ENCODE measurements at places on chromosomes 1 and 21.

- ATAC-seq, result no peak
These were observed 37.7 kb downstream of the SYCP1 start for GRCh38 chr1:114892194-114892918.

- ATAC-seq, result no peak
These were observed 31.2 kb downstream of the KCNK2 start for GRCh38 chr1:215113776-215114153.

- no peak for ATAC-seq
These were observed 144.9 kb downstream of the FCRL5 start for GRCh38 chr1:157407367-157407766.

DNA sequence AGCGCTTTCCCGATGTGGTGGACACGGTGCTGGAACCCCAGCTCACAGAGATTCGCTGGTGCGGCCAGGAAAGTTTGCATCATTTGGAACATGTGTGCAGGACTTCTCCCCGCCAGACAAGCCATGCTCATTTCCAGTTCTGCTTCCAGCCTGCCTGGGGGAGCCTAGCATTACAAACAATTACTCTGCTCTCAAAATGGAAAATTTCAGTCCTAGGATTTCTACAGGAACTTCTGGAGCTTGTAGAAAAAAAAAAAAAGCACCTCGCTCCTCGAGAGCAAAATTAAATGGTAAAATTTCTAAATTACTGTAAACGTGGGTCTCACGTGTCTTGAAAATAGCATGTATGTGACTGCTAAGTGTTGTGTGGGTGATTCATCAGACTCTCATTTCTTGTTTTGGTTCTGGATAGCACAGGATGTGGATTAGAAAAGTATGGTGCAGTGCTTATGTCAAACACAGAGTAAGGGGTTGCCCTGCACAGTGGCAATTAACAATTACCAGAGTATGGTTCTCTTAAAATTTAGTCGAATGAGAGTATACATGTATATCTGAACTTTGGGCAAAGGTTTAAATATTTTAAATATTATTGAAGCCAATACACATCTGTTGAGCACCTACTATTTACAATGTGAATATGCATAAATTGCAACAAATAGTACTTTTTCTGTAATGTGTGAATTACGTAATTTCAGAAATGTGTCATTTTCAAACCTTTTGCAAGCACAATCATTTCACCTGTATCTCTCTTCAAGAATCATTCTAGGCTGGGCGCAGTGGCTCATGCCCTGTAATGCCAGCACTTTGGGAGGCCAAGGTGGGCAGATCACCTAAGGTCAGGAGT is 61.8 kb upstream of the PTGFRN start:
- ATAC-seq, result peak; percentile 99

DNA sequence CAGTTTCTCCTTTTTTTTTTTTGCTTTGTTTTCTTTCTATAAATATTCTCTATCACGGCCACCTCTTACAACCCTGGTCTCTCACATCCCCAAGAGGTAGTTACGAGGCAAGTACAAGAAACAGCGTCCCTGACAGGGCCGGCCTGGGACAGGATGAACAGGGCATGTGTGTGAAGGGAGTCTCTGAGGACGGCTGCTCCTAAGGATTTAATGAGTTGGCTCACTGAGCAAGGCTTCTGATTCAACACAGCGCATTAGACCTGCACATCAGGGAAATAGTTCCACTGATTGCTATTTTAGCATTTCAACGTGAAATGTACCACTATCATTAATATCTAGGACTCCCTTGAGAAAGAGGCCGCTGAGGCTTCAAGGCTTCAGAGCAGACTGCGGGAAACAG is 54.0 kb downstream of the NTPCR start:
- ATAC-seq, result no peak

DNA sequence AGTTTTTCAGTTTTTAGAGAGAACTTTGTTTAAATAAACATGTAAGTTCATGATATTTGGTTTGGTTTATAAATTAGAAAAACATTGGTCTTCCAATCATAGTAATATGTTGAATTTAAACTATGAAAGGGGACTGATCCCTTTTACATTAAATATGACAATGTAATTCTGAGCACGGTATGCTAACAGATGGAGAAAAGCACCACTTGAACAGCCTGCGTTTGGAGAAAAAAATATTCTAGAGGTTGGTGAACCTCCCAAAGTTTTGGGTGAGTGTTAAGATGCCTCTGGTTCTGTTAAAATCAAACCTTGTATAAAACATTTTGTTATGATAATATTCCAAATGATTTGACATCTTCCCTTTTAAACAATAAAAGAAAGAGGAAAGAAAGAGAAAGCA is 123.9 kb downstream of the SDCCAG8 start:
- no peak for ATAC-seq

DNA sequence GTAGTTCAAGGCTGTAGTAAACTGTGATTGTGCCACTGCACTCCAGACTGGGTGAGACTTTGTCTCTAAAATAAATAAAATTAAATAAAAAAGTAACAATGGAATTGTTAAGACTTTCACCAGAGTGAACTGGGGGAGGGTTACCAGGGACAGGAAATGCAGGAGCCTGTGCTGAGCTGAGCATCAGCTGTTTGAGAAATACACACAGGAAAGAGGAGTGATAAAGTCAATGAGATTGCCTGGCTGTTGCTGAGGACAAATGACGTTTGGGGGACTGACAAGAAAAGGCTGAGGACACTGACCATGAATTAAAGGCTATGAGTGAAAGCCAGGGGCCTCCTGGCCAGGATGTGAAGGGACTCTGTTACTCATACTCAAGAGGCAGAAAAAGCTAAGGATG is 226.3 kb downstream of the SETD4 start:
- no peak for ATAC-seq

DNA sequence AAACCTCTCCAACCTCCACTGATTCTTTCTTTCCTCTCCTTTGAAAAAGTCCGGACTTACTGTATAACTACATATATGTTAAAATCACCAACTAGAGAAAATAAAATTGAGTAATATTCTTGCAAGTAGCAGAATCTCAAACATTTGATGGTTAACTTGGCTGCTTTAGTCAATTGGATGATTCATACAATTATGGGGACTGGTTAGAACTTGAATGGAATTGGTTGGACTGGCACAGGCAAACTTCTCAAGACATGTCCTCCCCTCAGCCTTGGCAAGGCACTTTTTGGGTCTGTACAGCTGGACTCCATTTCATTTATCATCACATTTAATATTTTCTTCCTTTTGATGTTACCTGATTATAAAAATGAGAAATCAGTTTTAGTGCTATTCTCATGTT is 6.5 kb downstream of the WLS start:
- ATAC-seq, result no peak

DNA sequence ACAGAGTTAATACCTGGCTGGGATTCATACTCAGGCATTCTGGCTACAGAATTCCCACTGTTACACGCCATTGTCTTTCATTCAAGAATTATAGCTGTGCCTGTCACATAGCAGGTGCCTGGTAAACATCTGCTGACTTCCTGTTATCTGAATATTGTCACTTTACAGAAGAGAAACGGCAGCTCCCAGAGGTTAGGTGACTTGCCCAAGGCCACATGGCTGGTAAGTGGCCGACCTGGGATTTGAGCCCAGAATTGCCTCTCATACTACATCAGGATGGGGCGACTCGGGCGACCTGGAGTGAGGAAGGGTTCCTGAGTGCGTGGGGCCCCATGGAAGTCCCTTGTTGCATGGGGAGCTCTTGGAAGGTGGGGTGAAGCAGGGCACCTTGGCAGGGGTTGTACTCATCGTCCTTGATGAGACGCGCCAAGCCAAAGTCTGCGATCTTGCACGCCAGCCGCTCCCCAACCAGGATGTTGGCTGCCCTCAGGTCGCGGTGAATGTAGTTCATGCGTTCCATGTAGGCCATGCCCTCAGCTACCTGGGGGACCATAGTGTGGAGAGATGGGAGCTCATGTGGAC is 10.2 kb upstream of the AHDC1 start:
- ATAC-seq, result no peak

GRCh38 chr1:29043274-29043965 is 80.3 kb downstream of the TMEM200B start:
- ATAC-seq, result no peak

DNA sequence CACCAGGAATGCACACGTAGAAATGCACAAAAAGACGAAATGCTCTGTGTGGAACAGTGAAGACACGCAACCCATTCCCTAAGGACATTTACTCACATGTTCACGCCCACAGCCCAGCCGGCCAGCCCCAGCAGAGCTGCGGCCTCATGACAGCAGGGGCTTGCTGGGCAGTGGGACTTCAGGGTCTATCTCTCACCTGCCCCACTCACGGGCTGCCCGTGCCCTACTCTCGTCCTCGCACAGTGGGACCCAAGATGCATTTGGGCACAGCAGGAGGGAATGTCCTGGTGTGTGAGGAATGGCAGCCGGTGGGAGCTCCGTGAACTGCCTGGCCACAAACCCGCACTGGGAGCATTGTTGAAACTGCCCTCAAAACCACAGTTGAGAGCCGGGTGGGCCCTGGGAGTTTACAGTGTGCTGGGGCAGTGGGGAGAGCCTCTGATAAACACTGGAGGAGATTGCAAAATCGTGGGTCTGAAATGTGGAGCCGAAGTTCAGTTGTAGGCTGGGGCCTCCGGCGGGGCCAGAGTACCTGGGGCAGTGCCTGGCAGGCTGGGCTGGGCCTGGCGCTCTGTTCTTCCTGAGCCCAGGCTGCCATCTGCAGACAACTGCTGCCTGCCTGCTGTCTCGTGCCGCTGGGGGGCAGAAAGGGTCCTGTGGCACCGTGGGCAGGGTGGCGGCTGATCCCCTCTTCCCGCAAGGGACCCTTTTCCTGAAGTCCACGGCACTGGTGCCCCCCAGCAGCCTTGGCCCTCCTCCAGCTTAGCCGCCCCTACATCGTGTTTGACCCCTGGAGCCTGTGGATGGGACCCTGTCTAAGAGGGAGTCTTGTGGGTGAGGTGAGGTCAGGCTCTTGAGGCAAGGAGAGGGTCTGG is 20.7 kb upstream of the POFUT2 start:
- no peak for ATAC-seq

GRCh38 chr21:33690874-33691273 is 48.6 kb downstream of the ITSN1 start:
- no peak for ATAC-seq

DNA sequence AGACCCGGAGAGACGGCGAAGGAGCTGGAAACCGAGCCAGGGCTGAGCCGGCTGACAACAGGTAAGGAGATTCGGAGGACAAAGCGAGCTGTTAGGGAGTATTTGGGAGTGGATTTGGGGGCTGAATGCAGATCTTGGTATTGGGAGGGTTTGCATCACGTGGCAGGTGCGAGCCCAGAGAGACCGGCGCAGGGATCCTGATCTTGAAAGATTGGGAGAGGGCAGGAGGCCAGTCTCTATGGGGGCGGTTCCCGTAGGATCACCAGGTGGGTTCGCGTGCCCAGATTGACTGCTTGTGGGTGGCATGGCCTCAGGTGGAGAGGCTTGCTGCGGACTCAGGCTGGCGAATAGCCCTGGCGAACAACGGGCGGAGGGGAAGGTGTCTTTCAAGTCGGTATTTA is 204 bp downstream of the CIART start:
- ATAC-seq, result no peak

DNA sequence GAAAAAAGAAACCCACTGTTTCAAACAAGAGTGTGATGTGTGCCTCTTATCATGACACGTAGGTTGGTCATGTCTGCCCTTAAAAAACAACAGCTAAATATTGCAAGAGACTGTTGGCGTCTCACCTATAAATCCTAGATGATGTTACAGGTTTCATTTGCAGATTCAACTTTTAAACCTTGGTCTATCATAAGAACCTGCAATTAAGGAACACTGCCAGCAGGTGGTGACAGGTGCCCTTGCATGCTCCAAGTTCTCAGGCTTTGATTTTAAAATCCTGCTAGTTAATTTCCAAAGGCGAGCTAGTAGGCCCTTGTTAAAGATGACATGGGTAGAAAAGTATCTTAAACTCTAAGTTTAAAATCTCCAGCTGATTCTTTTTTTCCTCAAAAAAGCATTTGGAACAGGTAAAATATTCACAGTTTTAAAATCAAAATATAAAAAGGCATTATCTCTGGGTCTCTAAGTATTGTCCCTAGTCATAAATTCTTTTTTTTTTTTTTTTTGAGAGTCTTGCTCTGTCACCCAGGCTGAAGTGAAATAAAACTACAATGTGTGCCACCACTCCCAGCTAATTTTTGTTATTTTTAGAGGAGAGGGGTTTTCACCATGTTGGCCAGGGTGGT is 39.1 kb downstream of the CLSTN1 start:
- ATAC-seq, result peak; percentile 7

DNA sequence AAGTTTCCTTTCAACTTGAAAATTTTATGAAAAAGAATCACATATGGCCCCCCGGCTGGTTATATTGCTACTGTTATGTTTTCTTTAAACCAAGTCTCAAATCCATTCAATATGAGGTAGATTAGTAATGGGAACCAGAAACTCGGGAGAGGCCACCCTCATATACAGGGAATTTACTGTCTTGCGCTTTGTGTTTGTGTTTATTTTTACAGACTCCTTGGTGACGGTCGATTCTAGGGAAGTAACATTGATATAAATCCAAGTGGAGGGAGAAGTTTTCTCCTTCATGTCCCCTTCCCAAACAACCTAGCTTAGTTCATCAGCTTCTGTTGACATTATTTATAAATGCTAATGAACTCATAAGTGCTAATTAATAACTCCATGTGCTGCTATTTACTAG is 163.5 kb upstream of the LMO4 start:
- no peak for ATAC-seq

DNA sequence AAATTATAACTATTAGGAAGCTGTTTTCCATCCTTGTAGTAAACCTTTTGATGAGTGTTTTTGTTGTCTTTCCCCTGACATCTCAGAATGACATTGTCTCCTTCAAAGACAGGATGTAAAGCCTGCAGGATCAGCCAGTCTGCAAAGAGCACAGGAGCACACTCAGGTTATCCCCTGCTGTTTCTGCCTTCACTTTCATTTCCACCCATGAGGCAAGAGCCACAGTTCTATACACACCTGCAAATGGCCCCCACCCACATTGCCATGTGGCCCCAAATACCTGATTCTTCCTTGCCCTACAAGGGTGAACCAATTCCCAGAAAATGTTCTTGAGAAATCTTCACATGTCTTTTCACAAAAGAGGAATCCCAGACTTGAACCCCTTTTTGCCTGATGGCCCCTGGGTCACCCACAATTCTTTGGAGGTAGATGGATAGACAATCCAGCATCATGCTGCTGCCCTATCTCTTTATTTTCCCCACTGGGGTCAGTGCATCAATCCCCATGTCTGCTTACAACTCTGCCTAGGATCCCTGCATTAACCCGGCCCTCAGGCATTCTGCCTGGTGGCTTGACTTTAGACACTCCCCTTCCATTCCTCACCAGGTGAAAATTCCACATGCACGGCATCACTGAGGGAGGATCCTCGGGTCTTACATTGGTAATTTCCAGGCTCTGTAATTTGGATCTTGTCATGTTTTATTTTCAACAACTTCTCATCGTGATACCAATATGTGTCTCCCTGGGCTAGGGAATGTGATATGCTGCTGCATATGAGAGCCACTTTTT is 2.6 kb downstream of the FCRL3 start:
- ATAC-seq, result peak; percentile 27

DNA sequence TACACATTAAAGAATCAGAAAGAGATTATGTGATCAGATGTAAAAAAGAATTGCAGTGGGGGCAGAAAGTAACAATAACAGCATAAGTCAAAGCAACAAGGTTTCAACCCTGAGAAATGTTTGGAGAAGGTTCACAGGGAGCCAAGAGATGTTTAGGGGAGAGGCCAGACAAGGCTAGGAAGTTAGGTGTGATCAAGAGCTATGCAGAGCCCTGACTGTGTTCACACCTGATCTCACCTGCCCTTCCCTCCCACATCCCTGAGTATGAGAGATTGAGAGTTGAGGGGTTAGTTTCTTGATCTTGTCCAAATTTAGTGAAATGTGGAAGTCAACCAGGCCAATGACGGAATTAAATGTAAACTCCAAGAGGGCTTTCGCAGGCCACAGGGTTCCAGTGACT is 10.2 kb downstream of the PTPN14 start:
- ATAC-seq, result no peak

Data from activated CD4-positive, CD25-positive, alpha-beta regulatory T cell treated with anti-CD3 and anti-CD28 coated beads, Interleukin-2, amount 50 U/mL, for 24 hours (primary cell).